Left lung (tissue), 14 donors: ENCODE measurements at places on chromosomes 1 and 21. TPM values are rescaled to one million over a fixed set of nuclear protein-coding genes. Genes with fewer than 3 reads are reported as not detected.

DNA sequence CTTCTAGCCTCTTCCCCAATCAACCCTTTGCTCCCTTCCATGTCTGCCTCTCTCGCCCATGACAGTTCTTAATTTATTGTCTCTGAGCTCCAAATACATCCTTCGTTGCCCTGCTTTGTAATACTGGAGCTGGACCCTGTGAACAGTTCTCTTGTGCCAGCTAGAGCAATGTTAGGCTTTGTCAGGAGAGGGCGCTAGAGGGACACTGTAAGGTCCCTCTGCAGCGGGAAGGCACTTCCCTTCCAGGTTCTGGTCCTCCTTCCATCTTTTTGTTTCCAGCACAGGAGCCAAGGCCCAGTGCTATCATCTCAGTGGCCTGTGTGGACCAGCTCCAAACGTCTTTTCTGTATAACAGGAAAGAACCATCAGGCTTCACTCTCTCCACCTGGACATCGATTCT lies 95.9 kb downstream of the PTPRU start:
- no peaks in the 10 kb centered on the region for H3K4me1 ChIP-seq
- no peak overlapping the region for H3K4me3 ChIP-seq
- H3K36me3 ChIP-seq, result peaks cover 3% of the 10 kb centered on the region
- H3K27ac ChIP-seq, result no peak overlapping the region
- DNase-seq, result peak; percentile 20
- H3K27me3 ChIP-seq, result peaks cover 27% of the 10 kb centered on the region

The HRNR gene
- total RNA-seq, result not detected

GRCh38 chr1:80582980-80583379 lies 1217.8 kb upstream of the ADGRL2 start:
- DNase-seq, result no peak
- no peaks in the 10 kb centered on the region for H3K36me3 ChIP-seq
- H3K27me3 ChIP-seq, result no peaks in the 10 kb centered on the region
- H3K4me1 ChIP-seq, result no peaks in the 10 kb centered on the region
- no peak overlapping the region for H3K27ac ChIP-seq
- H3K4me3 ChIP-seq, result no peak overlapping the region

GRCh38 chr1:198121056-198121826 lies 35.6 kb upstream of the NEK7 start:
- H3K27me3 ChIP-seq, result no peaks in the 10 kb centered on the region
- no peaks in the 10 kb centered on the region for H3K4me1 ChIP-seq
- H3K27ac ChIP-seq, result no peak overlapping the region
- no peaks in the 10 kb centered on the region for H3K36me3 ChIP-seq
- peak; percentile 34 for DNase-seq
- no peak overlapping the region for H3K4me3 ChIP-seq

The ST6GALNAC5 gene
- 10.9 TPM for total RNA-seq

- no peaks in the 10 kb centered on the region for H3K4me1 ChIP-seq
- no peak overlapping the region for H3K27ac ChIP-seq
- H3K36me3 ChIP-seq, result no peaks in the 10 kb centered on the region
Observed at GRCh38 chr1:192061556-192061955, 96.7 kb upstream of the RGS18 start.

DNA sequence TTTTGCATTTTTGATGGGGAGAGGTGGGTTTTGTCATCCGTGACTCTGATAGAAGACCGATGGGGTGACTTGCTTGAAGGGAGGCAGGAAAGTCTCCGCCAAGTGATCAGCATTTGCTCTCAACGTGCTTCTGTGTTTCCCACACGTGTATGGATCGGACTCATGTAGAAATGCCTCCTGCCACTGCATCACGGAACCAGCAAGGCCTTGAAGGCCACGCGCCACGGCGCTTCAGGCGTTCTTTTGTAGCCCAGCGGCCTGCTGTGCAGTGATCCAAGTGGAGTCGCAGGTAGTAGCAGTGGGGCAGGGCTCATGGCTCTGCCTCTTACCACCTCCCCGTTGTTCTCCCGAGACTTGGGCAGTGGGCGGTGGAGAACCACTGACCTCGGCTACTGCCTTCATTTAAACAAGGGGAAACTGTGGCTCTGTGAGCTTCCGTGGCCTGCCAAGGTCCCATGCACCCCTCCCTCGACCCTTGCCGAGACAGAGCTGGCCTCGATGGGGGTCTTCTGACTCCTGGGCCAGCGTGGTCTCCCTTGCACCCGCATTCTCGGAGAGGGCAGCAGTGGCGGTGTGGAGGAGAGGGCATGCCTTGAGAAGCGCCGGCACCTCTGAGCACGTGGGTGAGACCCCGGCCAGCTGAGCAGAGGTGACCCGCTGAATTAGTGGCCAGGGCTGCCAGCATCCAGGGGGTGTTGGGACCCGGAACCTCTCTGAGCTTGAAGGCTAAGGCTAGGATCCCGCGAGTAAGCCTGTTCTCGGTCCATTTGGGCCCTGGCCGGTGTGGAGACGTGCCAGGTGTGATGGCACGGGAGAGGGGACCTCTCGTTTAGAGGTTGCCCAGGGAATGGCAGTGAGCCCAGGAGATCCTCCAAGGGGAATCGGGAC lies 46.1 kb upstream of the ABCG1 start:
- no peaks in the 10 kb centered on the region for H3K36me3 ChIP-seq
- H3K27me3 ChIP-seq, result no peaks in the 10 kb centered on the region
- no peak overlapping the region for H3K4me3 ChIP-seq

The TNFRSF18 gene
- total RNA-seq, result 1.3 TPM

The NPHP4 gene
- 16.4 TPM for total RNA-seq

The ARHGEF16 gene
- 11.8 TPM for total RNA-seq
